ENCODE measurements at places on chromosomes 1 and 21. TPM values are rescaled to one million over a fixed set of nuclear protein-coding genes. Genes with fewer than 3 reads are reported as not detected.

GRCh38 chr1:30743584-30744059 lies 14.0 kb downstream of the LAPTM5 start:
- no peak for DNase-seq

DNA sequence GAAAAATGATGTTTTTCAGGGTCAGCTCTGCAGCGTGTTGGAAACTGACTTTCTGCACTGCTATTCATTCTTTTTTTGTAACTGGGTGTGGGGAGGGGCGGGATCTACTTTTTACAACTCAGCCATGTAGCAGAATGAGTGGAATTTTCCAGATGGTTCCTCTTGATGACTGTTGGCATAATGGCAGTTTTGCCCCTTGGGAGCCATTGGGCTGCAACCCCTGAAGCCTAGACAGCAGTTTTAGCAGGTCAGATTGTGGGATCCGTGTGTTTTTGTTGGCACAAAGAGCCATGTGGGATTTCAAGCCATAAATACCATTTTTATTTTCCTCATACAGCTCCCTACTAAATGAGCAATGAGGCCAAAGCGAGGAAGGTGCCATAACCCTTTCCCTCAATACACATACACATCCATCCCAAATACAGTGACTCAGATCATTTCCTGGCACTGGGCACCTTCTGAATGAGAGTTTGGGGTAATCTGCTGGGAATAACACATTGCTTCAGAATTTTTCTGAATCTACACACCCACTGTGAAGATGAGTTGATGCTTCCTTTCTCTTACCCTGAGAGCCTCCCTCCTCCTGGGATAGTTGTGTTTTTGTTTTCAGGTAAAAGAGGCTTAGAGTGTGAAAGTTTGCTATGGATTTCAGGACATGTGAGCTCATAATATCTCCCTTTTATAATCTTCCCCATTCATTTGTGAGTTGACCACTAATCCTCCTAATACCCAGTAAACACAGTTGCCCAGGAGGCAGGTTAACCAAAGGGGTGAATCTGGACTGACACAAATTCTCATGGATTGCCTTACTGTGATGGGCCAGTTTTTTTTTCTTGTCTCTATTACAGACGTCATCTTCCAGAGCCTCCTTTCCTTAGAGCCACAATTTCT lies 13.1 kb downstream of the S100A10 start:
- DNase-seq = peak; percentile 69

DNA sequence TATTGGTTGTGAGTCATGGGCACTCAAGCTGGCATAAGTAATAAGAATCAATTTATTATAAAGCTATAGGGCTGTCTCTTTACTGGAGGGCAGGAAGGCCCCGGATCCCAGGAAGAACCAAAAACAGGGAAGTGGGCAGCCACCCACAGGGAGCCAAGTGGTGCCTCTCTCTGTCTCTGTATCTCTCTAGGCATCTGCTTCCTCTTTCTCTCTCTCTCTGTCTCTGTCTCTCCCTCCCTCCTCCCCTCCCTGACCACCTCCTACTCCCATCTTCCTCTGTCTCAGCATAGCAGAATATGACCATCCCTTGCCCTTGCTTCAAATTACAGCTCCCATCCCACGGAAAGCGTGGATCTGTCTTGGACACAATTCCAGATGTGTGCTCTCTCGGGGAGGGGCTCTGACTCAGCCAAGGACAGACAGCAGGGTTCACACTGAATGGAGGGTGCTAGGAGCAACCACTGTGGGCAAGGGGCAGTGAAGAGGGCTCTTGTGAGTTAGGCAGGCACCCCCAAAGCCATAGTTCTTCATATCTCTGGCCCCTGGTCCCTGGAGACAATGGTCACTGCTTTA lies 80.4 kb upstream of the LPGAT1 start:
- DNase-seq = no peak

CFHR5 gene
- not detected for total RNA-seq

DNA sequence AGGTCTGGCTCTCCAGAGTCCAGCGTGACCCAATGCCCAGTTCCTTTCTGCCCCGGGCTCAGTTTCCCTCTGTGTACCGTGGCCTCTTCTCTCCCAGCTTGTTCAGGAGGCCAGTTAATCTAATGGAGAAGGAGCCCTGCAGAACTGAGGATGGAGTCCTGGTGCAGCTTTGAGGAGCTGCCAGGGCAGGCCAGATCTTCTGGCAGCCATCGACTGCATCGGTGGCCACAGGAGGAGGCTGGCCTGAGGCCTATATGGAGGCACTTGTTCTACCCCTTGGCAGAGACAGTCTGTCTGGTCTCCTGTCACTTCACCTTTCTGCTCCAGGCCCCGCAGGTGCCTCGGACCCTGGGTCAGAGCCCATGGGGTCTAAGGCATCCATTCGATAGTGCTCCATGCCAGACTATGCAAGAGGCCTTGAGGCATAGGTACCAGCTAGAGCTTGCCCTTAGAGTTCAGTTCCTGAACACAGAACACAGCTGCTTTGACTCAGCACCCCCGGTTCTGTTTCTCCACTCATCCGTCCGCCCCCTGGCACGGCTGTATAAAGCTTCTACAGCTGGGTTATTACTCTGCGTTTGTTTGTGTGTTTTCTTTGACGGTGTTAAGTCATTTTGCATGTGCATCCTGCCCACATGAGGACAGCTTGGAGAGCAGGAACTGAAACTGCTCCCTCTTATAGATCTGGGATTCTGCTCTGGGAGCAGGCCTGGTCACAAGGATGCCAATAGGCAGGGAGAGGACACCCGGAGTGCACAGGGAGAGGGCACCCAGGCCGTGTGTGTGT lies 18.5 kb upstream of the LRRN2 start:
- DNase-seq = no peak

DNA sequence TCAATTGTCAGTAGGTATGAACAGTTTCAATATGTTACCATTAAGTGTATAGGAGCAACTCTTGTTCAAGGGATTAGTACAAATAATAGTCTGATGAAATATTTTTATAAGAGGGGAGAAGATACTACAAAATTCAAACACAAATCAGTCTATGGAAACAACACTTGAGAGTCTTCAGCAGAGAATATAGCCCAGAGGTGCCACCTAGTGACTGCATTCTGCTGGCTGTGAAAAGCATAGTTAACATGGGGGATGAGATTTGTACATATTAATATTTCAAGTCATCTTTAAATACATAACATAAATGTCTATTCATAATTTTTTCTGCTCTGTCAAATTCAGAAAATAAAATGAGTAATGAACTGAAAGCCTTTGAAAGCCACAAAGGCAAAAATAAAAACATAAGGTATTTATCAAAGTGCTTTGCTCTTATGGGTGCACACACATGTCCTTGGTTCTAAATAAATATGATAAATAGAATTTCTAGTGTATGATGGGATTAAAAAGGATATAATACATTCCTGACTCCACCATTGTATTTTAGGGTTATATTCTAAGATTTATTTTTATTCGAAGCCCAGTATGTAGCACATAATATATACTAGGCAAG lies 440.9 kb upstream of the ZRANB2 start:
- DNase-seq = peak; percentile 12

DNA sequence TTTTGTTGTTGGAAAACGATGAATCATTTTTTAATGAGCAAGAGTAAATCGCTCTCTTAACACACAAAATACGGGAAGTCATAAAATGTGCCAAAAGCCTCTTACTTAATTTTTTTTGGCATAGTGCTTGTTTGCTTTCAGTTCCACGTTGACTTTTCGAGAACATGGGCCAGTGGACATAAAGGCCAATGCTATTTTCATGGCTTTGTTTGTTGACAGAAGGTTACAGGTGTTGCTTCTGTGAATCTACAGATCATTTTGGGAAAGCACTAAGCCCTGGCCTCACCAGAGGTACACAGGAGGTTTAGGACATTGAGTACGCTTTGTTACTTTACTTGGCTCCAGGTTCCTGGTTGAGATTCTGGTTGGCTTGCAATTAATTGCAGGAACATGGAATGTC lies 199.4 kb upstream of the HMCN1 start:
- DNase-seq = no peak

DNA sequence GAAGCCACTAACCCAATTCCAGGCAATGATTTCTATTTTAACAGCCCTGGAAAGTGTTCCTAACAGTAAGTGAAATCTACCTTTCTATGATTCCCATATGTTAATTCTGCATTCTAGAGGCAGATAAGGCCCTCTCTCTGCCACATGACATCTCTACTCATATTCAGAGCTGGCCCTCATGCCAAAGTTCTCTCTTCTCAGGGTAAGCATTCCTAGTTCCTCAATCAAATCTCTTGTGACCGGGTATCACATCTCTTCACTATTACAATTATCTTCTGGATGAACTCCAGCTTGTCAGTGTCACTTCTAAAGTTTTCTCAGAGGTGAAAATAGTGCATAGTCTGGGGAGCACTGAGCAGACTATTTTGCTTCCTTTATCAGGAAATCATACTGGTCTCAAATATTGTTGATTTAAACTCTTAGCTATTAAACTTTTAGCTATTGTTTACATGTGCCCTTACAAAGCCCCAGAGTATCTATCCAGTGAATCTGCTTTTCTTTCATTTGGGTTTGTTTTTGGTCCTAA lies 66.4 kb upstream of the TNFSF18 start:
- DNase-seq = no peak

GRCh38 chr1:109910123-109910962 lies at the start of gene CSF1:
CSF1 (plus strand) TSS chr1:109910849; CDS start chr1:109911024, 175 bp downstream.
- peak; percentile 89 for DNase-seq

- DNase-seq = peak; percentile 78
Observed at GRCh38 chr1:44217809-44218410, 4.6 kb downstream of the DMAP1 start.

- no peak for DNase-seq
Observed at GRCh38 chr1:6530504-6531160, 23.7 kb downstream of the NOL9 start.

DNA sequence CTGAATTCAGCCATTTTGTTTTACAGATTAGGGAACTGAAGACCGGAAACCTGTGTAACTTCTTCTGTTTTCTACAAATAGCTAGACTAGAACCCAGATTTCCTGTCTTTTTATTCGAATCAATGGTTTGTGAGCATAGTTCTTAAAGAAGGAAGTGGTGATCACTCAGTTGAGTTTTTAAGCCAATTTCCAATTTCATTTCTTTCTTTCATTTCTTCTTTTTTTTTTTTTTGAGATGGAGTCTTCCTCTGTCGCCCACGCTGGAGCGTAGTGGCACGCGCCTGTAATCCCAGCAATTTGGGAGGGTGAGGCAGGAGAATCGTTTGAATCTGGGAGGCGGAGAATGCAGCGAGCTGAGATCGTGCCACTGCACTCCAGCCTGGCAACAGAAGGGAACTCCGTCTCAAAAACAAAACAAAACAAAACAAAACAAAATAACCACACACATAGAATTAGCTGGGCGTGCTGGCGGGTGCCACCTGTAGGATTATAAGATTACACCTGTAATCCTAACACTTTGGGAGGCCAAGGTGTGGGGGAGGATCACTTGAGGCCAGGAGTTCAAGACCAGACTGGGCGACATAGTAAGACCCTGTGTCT lies 3.0 kb upstream of the MDM4 start:
- no peak for DNase-seq

TNFRSF9 gene
- total RNA-seq = not detected

GRCh38 chr1:228792601-228793000 lies 57.3 kb downstream of the RHOU start:
- no peak for DNase-seq

DNA sequence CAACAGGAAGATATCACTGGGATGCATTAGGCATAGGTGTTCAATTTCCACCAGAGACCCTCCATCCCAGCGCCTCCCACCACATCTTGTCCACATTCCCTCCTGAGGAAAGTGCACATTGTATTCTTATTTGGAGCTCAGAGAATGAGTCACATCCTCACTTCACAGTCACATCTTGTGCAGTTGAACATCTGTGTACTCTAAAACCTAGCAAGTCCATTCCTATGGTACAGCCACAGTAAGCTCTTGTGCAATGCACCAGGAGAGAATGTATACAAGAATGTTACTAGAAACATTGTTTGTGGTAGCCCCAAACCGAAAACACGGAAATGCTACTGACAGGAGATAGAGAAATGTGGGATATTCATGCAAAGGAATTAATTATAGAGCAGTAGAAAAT lies 1.6 kb upstream of the KDF1 start:
- DNase-seq = no peak

DNA sequence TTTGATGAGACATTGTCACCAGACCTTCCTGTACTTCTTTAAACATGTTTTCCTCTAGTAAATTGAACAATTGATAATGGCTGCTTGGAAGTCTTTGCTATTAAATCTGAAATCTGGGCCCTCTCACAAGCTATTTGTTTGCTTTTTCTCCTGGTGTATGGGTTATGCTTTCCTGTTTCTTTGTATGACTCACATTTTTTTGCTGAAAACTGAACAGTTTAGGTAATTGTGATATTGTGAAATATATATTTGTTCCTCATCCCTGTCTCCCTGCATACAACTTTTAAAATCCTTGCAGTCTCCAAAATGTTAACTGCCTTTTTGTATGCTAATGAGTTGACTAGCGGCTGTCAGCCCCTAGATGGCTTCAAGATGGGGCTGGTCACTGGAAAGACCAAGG lies 61.6 kb downstream of the MAP3K21 start:
- no peak for DNase-seq

DNA sequence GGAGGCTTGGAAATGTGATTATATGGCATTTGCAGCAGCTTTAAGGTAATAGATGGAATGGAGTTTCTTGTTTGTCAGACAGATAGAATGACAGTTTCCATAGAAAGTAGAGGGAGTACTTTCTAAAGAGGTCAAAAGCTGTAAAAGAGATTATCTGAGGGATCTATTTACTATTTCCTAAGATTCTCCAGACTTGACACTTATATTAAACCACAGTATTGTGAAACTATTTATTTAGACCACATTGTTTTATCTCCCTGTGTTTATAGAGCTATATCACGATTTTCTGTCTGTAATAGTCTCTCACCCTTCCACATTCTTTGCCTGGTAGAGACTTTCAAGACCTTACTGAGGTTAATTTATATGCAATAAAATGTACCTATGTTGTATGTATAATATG lies 66.7 kb downstream of the MAN1A2 start:
- DNase-seq = no peak

MIS18A gene
- total RNA-seq = 0.92 TPM

DNA sequence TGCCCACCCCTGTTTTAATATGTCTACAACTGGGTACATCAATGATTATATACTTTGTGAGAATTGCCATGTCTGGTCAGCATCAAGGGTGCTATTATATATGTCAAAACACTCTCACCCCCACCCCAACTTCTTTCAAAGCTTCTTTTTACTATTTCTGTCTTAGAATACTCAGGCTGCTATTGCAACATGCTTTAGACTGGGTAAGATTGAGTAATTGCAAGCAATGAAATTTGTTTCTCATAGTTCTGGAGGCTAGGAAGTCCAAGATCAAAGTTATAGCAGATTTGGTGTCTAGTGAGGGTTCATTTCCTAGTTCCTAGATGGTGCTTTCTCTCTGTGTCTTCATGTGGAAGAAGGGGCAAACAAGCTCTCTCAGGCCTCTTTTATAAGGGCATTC lies 100.5 kb upstream of the KCNK1 start:
- no peak for DNase-seq

PRRX1 gene
- 61.4 TPM for total RNA-seq

- no peak for DNase-seq
Observed at GRCh38 chr1:27143401-27143800, 11.5 kb downstream of the SLC9A1 start.

KIF1B gene
- 391 TPM for total RNA-seq

SMAP2 gene
- total RNA-seq = 13.7 TPM

RNF2 gene
- 15.3 TPM for total RNA-seq

LYST gene
- total RNA-seq = 5.6 TPM

KRTAP10-3 gene
- total RNA-seq = not detected

All from psoas muscle (tissue), 8 donors.